NCI-H2107 (cell line): ENCODE measurements at places on chromosomes 3 and 15.

DNA sequence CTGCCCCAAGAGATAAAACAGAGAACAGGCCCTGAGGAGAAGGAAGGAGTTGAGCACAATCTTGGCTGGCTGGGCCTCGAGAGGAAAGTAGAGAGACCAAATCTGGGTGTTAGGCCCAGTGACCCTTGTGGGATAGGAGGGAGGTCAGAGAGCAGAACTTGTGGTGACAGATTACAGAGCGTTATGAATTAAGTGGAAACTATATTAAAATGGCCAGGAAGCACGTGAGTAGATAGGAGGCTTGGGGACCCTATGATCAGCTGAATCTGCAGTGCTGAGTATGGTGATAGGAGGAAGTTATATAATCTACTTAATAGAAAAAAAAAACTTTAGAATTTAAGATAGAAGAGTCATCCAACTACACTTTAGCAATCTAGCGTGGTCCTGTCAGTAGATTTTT is 30.0 kb downstream of the ST6GAL1 start:
- no peak for DNase-seq

- peak; percentile 28 for DNase-seq
Observed at GRCh38 chr15:98823012-98823458, 174.7 kb downstream of the IGF1R start.

- DNase-seq = no peak
Observed at GRCh38 chr15:51830276-51830806, 888 bp downstream of the TMOD3 start.

DNA sequence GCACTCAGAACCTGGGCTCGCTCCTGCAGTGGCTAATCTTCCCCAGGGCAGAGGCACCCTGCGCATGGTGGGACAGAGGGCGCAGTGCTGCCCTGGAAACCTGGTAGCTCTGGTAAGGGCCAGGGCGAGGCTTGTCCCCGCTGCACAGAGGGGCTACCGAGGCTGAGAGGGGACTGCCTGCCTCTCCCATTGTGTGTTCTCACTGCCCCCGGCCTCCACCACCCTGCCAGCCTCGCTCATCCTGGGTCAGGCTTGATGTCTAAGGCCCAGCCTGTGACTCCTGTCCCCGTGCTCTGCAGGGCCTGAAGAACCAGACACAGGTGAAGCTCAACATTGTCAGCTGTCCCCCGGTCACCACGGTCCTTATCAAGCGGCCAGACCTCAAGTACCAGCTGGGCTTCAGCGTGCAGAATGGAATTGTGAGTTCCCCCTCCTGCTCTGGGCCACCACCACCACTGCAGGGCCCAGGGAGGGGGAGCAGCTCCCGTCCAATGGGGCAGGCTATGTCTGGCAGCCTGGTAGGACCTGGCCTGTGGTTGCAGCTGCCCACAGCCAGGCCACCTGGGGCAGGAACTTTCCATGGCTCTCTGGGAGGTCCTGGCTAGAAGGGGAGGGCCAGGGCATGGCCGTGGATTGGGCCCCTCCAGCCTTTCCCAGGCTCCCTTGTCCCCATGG is 161.5 kb downstream of the NSMCE3 start:
- no peak for DNase-seq

DNA sequence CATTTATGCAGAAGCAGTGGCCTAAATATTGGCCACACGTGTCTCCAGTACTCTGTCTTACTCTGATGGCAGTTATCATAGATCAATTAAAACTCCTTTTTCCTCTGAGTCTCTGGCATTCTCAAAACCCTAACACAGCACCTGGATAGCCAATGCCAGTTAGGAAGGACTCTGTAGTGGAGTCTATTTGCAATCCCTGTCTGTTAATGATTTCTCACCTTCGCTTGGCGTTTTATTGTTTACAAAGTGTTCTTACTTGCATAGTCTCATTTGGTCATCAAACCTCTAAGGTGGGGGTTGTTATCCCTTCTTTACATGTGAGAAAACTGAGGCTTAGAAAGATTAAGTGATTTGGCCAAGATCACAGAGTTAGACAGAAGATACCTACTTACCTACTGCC is 258.8 kb downstream of the IL5RA start:
- no peak for DNase-seq

GRCh38 chr3:167885277-167885676 is 149.8 kb downstream of the SERPINI1 start:
- DNase-seq = no peak

GRCh38 chr3:30639937-30640336 is 33.5 kb downstream of the TGFBR2 start:
- no peak for DNase-seq

DNA sequence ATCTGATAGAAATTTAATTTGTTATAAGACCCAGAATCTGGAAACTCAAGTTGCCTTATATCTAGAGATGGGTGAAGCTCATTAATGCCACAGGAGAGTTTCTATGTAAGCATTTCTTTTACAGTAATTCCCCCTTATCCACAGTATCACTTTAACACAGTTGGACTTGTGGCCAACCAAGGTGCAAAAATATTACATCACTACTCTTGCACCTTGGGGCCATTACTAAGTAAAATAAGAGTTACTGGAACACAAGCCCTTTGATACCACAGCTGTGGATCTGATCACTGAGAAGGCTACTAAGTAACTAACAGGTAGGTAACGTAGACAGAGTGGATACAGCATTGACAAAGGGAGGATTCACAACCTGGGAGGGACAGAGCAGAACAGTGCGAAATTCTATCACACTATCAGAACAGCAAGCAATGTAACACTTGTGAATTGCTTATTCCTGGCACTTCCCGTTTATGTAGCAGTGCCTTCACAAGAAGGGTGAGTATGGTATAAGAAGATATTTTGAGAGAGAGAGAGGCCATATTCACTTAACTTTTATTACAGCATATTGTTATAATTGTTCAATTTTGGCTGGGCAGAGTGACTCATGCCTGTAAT is 33.9 kb upstream of the TOPBP1 start:
- no peak for DNase-seq

DNA sequence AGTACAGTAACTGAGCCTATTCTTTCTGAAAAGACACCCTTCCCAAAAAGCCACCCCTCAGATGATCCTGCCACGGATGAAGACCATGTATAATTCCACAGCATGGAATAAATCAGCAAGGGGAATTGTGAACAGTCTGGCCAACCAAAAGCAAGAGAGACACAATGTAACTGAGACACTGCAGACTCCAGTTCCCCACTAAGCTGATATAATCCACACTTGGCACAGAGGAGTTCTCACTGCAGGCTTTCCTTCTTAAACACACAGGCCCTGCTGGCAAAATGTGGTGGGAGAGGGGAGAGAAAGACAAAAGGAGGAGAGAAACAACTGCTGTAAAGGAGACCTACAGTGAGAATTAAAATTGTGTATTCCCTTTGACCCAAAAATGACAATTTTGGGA is 12.7 kb downstream of the GPR156 start:
- no peak for DNase-seq

DNA sequence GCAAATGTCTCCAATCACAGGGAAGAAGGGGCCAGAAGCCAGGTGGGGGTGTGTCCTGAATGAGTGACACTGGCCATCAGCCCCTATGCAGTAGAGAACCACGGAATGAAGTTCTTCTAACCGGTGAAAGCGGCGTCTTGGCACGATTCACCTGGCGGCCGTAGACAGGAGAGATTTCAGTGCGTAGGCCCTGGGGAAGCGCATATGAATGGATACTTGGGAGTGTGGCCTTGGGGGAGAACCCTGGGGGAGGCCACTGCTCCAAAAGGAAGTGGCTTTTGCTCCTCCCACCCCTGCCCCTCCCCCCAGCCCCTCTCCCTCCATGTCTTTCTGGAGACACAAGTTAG is 43.6 kb downstream of the RBPMS2 start:
- no peak for DNase-seq

GRCh38 chr15:60391722-60392315 is 6.0 kb downstream of the ANXA2 start:
- DNase-seq = no peak

DNA sequence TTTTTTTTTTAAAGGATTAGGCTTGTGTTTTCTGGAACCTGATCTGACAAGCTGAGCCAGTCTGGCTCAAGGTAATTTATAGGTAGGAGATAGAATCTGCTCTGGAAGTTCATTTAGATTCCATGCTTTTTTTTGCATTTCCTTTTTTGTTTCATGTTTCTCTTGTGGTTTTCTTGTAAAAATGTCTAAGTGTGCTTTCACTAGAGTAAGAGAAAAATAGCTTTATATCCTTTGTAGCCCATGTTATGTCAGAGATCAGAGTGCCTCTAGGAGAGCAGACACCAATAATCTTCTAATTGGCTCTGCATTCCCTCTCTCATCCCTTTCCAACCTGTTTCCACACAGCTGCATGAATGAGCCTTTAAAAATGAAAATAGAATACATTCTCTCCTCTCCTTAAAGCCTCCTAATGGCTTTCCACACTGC is 389.8 kb upstream of the KCNMB2 start:
- DNase-seq = no peak

GRCh38 chr3:124142389-124142970 is 150.6 kb upstream of the ROPN1 start:
- DNase-seq = no peak

GRCh38 chr3:127951276-127951675 is 36.2 kb downstream of the KBTBD12 start:
- DNase-seq = no peak

- no peak for DNase-seq
Observed at GRCh38 chr3:54134155-54134554, 11.8 kb downstream of the CACNA2D3 start.

GRCh38 chr15:77866596-77867125 is 210.8 kb downstream of the TBC1D2B start:
- DNase-seq = no peak

GRCh38 chr3:48039487-48040190 is 23.4 kb upstream of the MAP4 start:
- no peak for DNase-seq

GRCh38 chr15:64009241-64009640 is 37.0 kb downstream of the DAPK2 start:
- DNase-seq = no peak

DNA sequence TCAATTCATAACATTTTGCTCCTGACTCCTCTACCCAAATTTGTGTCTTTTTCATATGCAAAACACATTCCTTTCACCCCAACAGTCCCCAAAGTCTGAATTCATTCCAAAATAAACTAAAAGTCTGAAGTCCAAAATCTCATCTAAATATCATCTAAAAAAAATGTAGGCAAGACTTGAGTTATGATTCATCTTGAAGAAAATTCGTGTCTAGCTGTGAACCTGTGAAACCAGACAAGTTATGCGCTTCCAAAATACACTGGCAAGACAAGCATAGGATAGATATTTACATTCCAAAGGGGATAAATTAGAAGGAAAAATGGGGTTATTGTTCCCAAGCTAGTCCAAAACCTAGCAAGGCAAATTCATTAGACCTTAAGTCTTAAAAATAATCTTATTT is 1302.0 kb upstream of the GBE1 start:
- no peak for DNase-seq

GRCh38 chr3:186181901-186182300 is 73.0 kb upstream of the ETV5 start:
- DNase-seq = no peak

DNA sequence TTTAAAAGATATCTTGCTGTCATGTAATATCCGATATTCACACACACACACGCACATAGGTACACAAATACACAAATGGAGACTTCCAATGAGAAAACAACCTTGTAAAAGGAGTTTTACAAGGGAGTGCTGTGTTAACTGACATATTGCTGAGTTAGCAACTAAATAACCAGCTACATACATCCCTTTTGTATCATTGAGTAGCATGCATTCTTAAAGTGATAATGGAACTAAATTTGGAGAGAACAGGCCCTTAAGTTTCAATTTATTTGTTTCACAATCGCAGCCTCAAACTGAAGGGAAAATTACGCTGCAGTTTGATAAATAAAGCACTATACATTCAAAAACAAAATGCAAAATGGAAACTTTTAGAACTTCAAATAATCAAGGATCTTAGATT is 1046.0 kb upstream of the NR2F2 start:
- DNase-seq = no peak

DNA sequence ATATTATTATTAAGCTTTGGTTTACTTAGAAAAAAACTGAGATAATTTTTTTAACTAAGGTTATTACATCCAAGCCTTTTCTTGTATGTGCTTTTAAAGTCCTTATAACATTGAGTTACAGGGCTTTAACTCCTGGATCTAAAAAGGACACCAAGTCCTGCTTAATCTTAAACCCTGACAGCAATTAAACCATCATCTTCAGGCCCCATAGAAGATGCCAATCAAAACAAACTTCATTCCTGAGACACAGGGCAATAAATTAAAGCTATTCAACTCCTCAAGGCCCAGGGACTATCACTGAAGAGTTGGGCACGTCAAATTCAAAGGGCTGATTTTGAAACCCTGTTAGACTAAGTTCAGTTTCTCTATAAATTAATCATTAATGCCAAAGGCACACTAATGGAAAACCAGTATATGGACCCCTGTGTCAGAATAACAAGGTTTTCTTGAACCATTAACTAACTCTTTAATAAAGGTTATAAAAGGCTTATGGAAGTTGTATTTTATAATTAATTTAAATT is 1152.6 kb downstream of the NSUN3 start:
- DNase-seq = no peak

- no peak for DNase-seq
Observed at GRCh38 chr3:157769378-157769777, 266.2 kb upstream of the VEPH1 start.

- no peak for DNase-seq
Observed at GRCh38 chr15:47326410-47327333, 390.6 kb upstream of the SEMA6D start.

GRCh38 chr15:43403616-43404015 is 32.7 kb downstream of the TUBGCP4 start:
- no peak for DNase-seq
